MCF 10A (cell line): ENCODE measurements at places on chromosomes 2 and 18. TPM values are rescaled to one million over a fixed set of nuclear protein-coding genes. Genes with fewer than 3 reads are reported as not detected.

GRCh38 chr2:148253685-148254084 is 232.8 kb downstream of the MBD5 start:
- peaks cover 5% of the 10 kb centered on the region for H3K36me3 ChIP-seq
- H3K4me1 ChIP-seq: no peaks in the 10 kb centered on the region
- H3K27ac ChIP-seq: no peak overlapping the region
- H3K4me3 ChIP-seq: no peak overlapping the region
- H3K27me3 ChIP-seq: no peaks in the 10 kb centered on the region
- peak; percentile 74 for DNase-seq

- no peak overlapping the region for H3K4me3 ChIP-seq
- peaks cover 23% of the 10 kb centered on the region for H3K36me3 ChIP-seq
- DNase-seq: no peak
- H3K27me3 ChIP-seq: no peaks in the 10 kb centered on the region
Measured at GRCh38 chr2:23761638-23762037, 165.3 kb downstream of the ATAD2B start.

DNA sequence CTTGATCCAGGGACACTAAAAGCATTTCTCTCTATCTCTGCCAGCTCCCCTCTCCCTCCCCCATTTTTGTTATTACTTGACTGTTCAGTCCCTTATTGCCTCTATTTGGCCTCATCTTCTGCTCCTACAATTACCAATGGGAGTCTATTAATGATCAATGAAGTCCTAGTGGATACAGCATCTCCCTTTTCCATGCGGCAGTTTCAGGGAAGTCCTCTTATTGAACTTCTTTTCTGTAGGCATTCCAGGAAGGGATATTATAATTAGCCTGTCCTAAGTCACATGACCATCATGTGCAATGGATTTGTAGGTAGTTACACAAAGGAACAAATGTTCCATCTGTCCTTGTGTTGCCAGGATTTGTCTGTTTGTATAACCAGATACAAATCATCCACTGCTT is 495.1 kb upstream of the CNTNAP5 start:
- H3K27me3 ChIP-seq: no peaks in the 10 kb centered on the region
- H3K4me3 ChIP-seq: no peak overlapping the region
- no peaks in the 10 kb centered on the region for H3K36me3 ChIP-seq
- no peaks in the 10 kb centered on the region for H3K4me1 ChIP-seq
- H3K27ac ChIP-seq: no peak overlapping the region

Gene C2orf80
- not detected in 2 replicates for total RNA-seq
